Activated T-cell treated with anti-CD3 and anti-CD28 coated beads for 48 hours (primary cell): ENCODE measurements at places on chromosomes 2 and 18.

GRCh38 chr2:24618144-24618543, 127.1 kb downstream of the NCOA1 start:
- no peak for DNase-seq

DNA sequence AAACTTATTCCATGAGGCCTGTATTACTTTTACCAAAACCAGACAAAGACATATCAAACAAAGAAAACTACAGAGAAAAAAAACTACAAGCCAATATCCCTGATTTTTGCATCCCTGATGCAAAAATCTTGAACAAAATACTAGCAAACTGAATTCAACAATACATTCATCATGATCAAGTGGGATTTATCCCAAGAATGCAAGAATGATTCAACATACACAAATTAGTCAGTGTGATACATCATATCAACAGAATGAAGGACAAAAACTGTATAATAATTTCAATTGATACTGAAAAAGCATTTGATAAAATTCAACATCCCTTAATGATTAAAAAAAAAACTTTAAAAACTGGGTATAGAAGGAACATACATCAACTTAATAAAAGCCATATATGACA, 106.8 kb downstream of the SLC39A10 start:
- DNase-seq = no peak

GRCh38 chr2:75574106-75574505, 13.4 kb upstream of the EVA1A start:
- DNase-seq = no peak

DNA sequence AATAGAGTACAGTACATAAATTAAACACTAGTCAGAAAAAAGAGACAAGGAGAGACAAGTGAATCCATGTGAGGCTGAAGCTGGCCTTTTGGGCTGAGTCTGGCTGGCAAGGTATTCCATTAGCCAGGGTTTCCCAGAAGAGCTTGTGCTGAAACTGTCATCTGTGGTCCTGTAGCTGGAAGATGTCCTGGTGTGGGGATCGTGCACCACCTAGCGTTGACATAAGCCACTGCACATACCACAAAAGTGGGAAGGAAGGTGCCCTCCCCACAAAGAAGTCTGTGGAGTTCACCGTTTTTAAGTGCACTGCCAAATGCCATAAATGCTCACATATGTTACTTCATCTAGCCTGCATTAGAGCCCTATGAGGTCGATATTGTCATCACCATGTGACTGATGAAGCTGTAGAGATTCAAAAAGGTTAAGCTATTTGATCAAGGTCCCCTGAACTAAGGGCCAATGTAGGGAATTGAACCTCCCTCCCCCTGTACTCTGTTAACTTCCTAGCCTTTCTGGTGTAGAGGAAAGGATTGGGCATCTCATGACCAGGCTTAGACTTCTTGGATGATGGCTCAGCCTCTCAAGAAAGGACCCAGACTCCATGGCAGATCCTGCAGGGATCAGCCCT, 31.9 kb upstream of the GALNT14 start:
- peak; percentile 40 for DNase-seq
